ENCODE measurements at places on chromosomes 6 and 20.

DNA sequence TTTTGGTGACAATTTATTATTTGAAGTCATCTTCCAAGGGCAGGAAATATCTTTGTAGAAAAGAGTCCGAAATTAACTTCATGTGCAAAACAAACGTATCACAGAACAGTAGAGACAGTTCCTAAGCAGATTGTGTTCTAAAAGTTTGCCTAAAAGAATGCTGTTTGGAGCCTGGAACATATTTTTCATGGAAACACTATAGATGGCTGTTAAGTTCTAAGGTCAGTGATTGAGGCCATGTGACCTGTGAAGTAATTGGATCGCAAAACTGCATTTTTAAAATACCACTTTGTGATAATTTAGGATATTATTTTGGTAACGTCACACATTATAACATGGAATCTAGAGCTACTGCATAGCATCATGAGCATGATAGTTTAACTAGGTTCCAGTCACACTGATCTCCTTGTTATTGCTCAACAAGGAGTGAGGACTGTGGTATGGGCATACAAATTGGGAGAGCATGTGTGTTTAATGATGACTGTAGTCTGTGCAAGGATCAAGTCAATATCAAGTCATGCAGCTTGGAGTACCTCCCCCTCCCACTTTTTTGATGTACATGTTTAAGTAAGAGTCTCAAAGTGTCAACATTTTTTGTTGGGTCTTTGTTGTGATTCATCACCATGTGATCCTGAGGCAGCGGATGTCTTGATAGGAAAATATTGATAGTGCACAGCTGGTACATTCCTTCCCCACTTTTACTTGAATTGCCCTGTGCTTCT is 609.3 kb upstream of the CITED2 start:
- DNase-seq: no peak

- DNase-seq: peak; percentile 68
Measured at GRCh38 chr6:118553132-118553531, 5.0 kb downstream of the PLN start.

- no peak for DNase-seq
Measured at GRCh38 chr6:157599191-157599590, 218.2 kb downstream of the ZDHHC14 start.

DNA sequence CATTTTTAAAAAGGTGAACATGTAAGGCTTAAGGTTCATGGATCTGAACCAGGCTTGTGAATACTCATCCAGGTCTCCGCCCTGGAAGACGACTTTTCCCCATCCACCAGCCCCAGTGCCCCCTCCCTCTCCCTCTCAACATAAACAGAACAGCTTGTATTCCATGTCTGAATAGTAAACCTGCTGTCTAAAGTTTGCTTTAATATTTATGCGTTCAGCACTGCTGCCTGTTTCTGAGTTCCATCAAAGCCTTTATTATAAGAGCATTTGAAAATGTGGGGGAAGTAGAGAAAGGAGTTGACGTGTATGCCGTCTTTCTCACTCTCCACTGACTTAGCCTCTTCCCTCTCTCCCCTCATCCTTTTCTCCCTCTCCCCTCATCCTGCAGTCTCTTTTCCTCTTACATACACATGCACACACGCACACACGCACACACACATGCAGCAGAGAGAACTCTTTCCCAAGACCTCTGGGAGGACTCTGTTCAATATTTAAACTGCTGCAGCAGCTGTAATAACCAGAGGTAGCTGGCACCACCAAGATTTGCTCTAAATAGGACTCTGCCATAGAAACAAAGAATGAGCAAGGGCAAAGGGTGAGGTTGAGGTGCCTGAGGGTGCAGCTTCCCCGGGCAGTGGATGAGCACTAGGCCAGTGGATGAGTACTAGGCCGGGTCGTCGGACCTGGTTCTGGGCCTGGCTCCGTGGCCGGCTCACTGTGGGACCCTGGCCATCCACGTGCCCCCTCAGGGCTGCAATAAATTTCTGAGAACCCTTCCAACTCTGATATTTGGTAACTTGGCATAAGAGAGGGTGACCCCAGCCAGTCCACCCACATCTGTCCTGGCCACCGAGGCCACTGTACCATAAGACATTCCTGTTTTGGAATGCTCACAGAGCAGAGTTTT is 35.4 kb upstream of the VSTM2L start:
- DNase-seq: no peak

DNA sequence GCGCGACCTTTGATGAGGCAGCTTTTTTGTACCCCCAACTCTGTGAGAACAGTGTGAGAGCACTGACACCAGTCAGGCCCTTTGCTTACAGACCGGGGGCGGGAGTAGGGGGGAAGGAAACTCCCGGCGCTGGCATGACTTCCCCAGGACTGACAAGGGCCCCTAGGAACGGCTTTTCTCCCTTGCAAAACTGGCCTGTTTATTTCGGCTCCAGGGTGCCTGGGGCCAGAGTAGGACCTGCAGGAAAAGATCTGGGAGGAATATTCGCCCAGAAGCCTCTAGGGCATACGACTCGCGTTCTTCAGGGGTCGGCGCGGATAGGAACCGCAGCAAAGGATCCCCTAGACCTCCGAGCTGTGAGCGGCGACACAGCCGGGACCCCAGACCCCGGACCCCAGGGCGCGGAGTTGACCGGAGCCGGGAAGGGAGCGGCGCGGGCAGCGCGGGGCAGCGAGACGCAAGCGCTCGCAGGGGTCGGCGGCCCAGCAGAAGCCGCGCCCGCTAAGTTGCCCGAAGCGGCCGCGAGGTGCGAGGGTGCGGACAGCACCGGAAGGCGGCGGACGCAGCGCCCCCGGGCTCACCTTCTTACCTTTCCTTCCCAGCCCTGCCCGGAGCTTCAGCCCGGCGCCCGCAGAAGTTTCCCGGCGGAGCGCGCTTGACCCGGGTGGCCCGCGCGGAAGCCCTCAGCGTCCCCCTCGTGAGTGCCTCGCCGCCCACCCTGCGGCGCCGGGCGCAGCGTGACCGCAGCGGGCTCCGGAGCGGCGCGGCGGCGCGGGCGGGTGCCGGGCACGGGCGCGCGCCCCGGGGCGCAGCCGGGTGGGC is at the start of gene POPDC3:
TSS of gene POPDC3 (minus strand) at position 771 of the 822 bp plus-strand sequence. CDS start 18,105 bp downstream, outside the sequence.
- no peak for DNase-seq

Data from foreskin melanocyte (primary cell).